ENCODE measurements at places on chromosomes 7 and 10.

DNA sequence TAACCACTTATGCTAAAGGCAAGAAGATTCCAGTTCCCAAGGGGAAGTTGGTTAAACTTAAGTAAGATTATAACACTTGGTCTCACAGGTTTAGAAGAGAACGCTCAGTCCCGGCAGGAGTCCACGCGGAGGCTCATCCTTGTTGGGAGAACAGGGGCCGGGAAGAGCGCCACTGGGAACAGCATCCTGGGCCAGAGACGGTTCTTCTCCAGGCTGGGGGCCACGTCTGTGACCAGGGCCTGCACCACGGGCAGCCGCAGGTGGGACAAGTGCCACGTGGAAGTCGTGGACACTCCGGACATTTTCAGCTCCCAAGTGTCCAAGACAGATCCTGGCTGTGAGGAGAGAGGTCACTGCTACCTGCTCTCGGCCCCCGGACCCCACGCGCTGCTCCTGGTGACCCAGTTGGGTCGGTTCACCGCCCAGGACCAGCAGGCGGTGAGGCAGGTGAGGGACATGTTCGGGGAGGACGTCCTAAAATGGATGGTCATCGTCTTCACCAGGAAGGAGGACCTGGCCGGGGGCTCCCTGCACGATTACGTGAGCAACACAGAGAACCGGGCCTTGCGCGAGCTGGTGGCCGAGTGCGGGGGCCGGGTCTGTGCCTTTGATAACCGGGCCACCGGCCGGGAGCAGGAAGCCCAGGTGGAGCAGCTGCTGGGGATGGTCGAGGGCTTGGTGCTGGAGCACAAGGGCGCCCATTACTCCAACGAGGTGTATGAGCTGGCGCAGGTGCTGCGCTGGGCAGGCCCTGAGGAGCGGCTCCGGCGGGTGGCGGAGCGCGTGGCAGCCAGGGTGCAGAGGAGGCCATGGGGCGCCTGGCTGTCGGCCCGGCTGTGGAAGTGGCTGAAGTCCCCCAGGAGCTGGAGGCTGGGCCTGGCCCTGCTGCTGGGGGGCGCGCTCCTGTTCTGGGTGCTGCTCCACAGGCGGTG lies 3.8 kb downstream of the GIMAP1 start:
- DNase-seq = no peak

DNA sequence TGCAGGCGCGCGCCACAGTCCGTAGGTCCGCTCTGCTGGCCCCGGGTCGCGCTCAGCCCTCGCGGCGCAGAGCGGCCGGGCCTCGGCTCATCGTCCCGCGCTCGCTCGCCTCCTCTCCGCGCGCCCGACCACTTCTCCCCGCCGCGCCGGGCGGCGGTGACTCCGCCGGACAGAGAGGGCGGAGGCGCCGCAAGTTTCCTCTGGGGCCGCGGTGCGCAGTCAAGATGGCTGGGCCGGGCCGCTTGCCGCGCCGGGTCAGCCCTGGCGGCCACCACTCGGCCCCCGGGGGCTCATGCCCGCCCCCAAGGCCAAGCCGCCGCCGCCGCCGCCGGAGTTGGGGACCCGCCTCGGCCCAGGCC lies 441 bp downstream of the FZD8 start:
- DNase-seq = no peak

DNA sequence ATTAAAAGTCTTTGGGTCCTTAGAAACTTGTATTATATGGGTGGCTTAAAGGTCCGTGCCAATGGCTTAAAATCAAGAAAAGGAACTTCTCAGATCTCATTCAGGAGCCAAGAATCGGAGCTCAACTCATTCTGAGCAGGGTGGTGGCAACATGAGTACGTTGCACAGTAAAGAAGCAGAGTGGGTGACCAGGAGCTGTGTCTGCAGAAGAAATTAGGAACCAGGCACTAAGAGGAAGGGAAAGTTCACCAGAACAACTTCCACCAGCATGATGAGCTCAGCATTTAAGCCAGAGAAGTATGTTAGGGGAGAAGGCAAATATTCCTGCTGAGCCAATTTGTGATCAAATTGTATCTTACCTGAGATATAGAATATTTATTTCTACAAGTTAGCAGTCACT lies 236.0 kb upstream of the NRP1 start:
- DNase-seq = no peak

- no peak for DNase-seq
These were observed 3.0 kb downstream of the VOPP1 start for GRCh38 chr7:55569269-55569663.

All from activated CD8-positive, alpha-beta memory T cell treated with anti-CD3 and anti-CD28 coated beads for 1 hour (primary cell).